ENCODE measurements at places on chromosomes 2 and 18.

- DNase-seq: no peak
Observed at GRCh38 chr18:5302606-5303005, 7.1 kb upstream of the ZBTB14 start.

DNA sequence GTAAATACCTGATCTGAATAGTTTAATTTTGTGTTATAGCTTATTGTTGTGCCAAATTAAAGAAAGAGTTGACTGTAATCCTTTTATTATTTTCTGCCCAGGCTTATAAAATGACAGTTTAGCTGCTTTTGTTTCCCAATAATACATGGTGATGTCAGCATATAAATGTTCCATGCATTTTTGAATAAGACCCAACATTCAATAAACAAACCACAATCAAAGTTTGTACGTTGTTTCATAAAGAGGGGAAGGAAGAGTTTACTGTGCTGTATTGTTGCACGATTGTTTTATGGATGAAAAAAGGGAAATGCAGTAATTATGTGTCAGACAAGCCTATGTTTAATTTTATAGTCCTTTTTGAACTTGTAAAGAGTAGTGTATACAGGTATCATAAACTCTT lies 177.2 kb upstream of the SCN7A start:
- DNase-seq: no peak

DNA sequence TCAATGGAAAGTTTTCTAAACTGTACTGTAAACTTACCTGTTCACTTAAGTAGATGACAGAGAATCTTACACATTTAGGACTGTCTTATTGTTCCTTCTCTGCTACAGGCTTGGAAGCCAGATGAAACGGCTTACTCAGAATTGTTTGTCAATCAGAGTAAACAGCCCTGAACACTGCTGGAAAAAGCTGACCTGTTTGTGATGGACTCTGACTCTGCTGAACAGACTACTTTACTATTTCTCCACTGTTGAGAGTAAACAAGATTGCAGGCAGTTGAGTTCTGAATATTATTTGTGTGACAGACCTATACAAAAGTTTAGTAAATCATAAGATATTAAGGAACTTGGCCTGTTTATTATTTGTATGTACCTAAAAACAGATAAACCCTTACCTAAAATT lies 99.0 kb downstream of the NOL10 start:
- DNase-seq: no peak

DNA sequence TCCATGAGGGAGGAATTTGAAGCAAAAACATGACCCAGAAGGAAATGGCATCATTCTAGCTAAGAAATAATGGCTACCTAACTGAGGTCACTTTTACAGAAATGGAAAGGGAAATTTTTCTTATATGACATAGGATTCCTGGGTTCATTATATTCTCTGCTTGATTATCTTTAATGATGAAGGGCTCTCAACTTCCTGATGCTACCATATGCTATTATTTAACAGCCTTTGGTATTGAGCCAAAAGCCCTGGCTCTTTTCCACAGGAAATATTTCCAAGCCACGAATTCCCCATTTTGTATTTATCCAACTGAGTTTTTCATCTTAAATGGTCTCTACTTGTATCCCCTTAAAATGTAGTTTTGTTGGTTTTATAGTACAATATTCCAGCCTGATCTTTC lies 63.2 kb upstream of the NPAS2 start:
- no peak for DNase-seq

DNA sequence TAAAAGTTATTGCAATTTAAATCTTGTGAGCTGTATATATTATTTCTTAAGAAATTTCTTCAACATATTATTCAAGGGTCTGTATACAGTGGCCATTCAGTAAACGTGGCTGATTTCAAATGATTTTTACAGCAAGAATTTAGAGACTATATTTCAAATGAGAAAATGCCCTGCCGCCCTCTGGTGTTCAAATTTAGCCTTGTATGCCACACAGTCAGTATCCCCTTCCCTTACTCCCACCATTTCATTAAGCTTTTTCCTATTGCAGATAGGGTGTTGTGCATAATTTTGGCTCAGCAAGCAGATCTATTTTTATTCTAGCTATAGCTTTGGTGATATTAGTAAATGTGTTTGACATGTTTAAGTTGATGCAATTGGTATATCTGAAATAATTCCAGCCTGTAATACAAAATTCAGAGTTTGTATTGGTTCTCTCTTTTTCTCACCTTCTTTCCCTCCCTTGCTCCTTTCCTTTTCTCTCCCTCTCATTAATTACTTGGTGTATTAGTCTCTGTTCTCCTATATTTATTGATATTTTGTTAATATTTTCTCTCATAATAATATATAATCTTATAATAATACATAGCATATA lies 22.8 kb upstream of the SCN7A start:
- DNase-seq: no peak

DNA sequence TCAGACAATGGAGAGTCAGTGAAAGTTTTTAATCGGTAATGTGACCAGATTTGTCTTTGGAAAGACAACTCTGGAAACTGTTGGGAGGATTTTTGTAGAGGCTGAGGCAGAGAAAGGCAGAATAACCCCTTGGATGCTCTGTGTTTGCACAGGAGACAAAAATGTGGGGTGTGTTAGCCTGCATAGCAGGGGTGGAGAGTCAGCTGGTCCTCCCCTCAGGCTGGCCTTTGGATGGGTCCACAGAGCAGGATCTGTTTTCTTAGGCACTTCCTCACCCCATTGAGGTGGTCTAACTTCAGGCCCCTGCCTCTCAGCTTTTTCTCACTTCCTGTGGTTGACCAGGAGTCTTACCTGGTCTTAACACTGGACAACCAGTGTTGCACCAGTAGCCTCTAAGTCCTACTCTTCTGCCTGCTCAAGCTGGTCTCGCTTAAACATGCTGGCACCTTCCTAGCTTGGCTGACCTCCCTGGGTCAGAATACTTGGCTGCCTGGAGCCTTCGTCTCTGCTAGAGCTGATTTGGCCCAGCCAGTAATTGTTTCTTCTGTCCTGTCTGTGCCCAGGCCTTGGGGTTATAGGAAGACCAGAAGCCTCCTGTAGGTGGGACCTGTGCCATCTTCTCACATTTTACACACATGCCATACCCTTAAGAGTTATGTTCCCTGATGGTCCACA lies 259.8 kb upstream of the RASGRP3 start:
- DNase-seq: no peak

- no peak for DNase-seq
Observed at GRCh38 chr2:41709702-41710599, 337.9 kb upstream of the PKDCC start.

- DNase-seq: no peak
Observed at GRCh38 chr2:30252723-30253701, 21.7 kb downstream of the LBH start.

- no peak for DNase-seq
Observed at GRCh38 chr2:73415906-73416305, 30.3 kb downstream of the ALMS1 start.

DNA sequence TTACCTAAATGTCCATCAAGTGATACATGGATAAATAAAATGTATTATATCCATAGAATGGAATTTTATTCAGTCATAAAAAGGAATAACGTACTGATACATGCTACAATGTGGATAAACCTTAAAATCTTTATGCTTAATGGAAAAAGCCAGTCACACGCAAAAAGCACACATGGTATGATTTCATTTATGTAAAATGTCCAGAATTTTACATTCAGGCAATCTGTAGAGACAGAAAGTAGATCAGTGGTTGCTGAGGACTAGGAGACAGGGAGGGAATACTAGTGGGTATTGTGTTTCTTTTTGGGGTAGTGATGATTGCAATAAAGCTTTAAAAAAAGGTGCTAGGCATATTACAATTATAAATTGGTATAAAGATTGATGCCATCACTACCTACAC lies 30.7 kb upstream of the CD302 start:
- DNase-seq: no peak

- no peak for DNase-seq
Observed at GRCh38 chr2:179340678-179341077, 76.0 kb upstream of the SESTD1 start.

DNA sequence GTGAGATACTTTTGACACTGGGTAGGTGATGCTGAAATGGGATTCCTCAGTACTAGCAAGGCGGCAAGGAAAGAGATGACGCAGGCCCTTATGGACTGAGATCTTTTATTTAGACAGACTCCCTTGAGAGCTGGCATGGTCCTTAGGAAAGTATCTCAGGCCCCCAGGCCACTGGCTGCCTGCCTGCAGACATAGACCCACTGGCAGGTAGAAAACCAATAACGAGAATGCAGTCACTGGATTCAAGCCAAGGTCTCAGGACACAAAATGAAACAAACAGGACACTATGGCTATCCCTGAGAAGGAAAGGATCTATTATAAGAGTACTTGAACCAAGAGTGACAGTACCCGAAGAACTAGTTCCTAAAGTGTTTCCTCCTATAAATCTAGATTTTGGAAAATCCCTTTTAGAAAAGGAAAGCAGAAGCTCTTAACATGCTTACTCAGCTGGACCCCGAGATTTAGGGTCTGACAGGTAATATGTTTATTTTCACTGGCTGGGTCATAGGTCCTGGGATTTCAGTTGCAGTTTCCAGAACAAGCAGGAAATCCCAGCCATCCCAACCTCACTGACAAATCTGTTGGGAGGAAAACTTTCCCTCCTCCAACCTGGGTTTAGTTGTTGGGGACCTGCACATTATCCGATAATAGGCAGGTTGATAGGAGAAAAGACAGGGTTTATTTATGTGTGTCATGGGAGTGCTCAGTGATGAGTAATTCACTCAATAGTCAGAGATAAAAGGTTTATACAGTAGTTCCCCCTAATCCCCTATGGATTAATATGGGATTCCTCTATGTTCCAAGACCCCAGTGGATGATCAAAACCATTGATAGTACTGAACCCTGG lies 44.5 kb downstream of the COMMD1 start:
- DNase-seq: no peak

DNA sequence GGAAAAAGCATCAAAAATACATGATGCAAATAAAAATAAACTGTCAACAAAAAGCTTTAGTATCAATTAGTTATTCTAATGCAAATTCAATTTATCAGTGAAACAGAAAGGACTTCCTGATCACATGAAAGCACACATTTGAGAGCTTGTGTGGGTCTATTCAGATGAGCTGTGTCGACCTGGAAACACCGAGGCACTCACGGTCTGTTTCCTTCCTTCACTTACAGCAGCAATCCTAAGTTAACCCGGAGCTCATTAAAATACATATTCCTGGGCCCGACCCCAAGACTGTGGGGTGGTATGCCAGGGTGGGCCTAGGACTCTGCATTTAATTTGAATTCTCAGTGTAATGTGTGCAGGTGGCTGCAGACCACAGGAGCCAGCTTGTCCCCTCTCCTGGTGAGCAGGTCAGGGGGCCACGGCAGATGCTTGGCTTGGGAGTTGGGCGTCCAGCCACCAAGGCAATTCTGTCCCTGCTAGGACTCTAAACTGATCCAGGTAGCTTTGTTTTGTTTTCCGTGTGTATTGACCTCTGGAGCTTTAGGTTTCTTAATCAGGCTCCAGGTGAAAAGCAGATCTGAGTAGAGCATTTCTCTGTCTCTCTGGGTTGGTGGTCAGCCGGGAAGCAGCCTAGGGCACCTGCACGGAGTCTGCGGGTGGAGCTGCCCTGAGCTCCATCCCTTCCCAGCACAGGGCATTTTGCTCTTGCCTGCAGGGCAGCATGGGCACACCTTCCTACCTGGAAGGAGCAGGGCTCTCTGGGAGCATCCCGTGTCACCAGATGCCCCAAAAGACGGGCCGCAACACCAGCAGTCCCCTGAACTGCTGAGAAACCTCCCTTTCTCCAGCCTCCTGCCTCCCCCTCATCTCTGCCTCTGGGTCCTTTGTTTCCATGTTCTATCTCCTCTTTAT lies 9.0 kb downstream of the MBP start:
- DNase-seq: peak; percentile 41

- DNase-seq: no peak
Observed at GRCh38 chr2:164688896-164689419, 67.7 kb upstream of the GRB14 start.

- DNase-seq: no peak
Observed at GRCh38 chr2:64327510-64328414, 126.2 kb upstream of the LGALSL start.

DNA sequence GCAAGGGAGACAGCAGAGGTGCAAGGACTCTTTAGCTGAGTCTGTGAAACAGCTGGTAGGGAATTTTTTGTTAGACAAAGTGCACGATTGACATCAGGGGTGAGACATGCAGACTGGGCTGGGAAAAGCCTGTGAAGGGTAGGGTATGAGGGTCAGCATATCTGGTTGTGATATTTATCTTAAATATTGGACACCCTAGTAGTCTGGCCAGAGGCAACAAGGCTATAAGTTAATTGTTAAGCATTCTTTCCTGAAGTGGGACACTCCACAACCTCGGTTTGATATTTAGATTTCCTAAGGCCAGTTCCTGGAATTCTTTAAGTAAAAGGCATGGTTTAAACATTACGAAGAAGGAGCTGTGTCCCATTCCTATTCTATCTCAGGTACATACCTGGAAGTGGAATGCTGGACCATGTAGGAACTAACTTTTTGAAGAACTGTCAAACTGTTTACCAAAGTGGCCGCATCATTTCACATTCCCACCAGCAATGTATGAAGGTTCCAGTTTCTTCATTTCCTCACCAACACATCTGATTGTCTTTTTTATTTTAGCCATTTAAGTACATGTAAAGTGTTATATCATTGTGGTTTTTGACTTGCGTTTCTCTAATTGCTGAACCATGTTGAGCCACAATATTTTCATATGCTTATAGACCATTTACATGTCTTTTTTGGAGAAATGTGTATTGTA lies 22.5 kb downstream of the EHBP1 start:
- no peak for DNase-seq

All from left forelimb (tissue), 1 donor.